Heart left ventricle (tissue), 16 donors: ENCODE measurements at places on chromosomes 4 and X. TPM values are rescaled to one million over a fixed set of nuclear protein-coding genes. Genes with fewer than 3 reads are reported as not detected.

ZNF280C gene
- total RNA-seq: 1.3 TPM

ETDB gene
- not detected for total RNA-seq

CA5B gene
- total RNA-seq: 1.5 TPM

POU4F2 gene
- not detected for total RNA-seq

CFP gene
- 1.8 TPM for total RNA-seq

CCDC120 gene
- total RNA-seq: 1.1 TPM

MSMO1 gene
- total RNA-seq: 7.1 TPM

HMGN5 gene
- total RNA-seq: 2.5 TPM

TMPRSS11A gene
- not detected for total RNA-seq

IQCM gene
- total RNA-seq: not detected

RGN gene
- total RNA-seq: 20.1 TPM

TLR10 gene
- total RNA-seq: not detected

ATRX gene
- 93.3 TPM for total RNA-seq

MAGEB3 gene
- not detected for total RNA-seq

CLGN gene
- 57.0 TPM for total RNA-seq

ATP7A gene
- total RNA-seq: 5.5 TPM

ATP1B4 gene
- total RNA-seq: 0.12 TPM

CABS1 gene
- total RNA-seq: not detected

UNC5C gene
- 1.3 TPM for total RNA-seq

SLC49A3 gene
- 7.4 TPM for total RNA-seq

KLB gene
- not detected for total RNA-seq

PPBP gene
- 0.48 TPM for total RNA-seq

ANK2 gene
- 323 TPM for total RNA-seq

RHOH gene
- not detected for total RNA-seq

DCX gene
- total RNA-seq: not detected

ASB5 gene
- 4.2 TPM for total RNA-seq

PROM1 gene
- total RNA-seq: 2.7 TPM

CLCN5 gene
- total RNA-seq: 1.3 TPM

MAGEA12 gene
- not detected for total RNA-seq

EREG gene
- total RNA-seq: 0.51 TPM

SSX2 gene
- total RNA-seq: not detected

CENPVL2 gene
- total RNA-seq: not detected

SUPT20HL2 gene
- not detected for total RNA-seq

PCDH7 gene
- 82.6 TPM for total RNA-seq

VCX3B gene
- not detected for total RNA-seq

TMEM255A gene
- 0.10 TPM for total RNA-seq
